NCI-H774 (cell line): ENCODE measurements at places on chromosomes 6 and 20.

DNA sequence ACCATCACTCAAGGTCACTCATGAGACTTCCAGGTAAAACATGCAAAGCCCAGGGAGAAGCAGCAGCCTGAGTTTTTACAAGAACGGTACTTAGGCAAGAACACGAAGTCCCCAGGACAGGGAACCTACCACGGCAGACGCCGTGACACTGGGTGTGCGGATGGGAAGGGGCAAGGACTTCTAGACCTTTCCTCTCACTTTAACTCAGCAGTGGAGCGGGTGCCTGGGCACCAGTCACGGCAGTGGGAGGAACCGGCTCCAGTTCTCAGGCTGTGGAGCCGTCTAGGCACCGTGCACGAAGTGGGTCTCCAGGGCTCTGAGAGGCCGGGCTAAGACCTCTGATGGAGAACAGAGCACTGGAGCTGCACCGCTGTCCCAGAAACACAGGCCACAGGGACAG lies 2.5 kb downstream of the ZBTB46 start:
- DNase-seq: no peak

DNA sequence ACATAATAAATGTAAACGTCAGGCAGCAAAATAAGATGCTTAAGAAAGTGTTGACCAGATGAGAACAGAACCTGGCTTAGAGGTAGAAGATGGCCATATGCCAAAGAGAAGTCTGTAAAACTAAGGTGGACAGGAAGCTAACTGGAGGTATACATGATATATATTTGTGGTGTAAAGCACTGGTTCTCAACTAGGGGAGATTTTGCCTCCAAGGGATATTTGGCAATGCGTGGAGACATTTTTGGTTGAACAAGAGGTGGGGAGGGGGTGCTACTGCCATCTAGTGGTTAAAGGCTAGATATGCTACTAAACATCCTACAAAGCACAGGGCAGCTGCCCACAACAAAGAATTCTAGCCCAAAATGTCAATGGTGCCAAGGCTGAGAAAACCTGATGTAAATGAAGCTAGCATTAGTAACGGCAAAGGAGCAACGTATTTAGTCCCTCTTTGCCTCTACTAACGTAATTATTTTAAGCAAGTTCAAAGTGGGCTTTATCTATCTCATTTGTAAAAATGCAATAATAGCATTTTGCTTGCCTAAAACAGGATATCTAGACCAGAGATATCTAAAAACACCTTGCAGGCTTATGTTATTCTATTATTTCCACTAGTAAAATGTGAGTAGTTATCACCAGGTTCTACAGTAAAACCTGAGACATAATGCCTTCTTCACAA lies 182.6 kb downstream of the RNGTT start:
- DNase-seq: peak; percentile 69

DNA sequence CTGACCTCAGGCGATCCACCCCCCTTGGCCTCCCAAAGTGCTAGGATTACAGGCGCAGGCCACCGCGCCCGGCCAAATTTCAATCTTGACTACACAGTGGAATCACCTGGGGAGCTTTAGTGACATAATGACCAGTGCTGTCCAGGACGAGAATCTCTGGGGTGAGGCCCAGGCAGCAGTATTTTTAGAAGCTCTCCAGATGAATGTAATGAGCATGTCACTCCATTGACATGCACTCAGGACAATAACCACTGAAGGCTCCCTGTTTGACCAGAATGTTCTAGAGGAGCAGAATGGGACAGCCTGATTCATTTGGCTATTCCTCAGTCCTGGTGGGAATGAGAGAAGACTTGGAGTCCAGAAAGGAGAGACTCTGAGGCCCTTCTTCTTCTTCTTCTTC lies 39.2 kb downstream of the SRSF3 start:
- no peak for DNase-seq

DNA sequence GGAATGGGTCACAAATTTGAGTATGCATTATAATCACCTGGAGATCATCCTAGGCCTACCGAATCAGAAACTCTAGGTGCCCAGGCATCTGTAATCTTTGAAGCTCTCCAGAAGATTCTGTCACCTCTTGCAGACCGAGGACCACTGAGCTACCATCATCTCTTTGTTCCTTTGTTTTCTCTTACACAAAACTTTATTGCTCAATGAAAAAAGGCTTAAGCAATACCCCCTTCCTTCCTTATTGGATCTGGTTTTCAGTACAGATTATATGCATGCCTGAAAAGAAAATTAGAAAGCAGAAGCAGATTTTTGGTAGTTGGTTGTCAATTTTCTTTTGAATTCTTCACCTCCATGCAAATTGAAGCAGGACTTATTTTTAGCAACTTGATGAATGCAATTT lies 31.3 kb downstream of the STX11 start:
- no peak for DNase-seq

DNA sequence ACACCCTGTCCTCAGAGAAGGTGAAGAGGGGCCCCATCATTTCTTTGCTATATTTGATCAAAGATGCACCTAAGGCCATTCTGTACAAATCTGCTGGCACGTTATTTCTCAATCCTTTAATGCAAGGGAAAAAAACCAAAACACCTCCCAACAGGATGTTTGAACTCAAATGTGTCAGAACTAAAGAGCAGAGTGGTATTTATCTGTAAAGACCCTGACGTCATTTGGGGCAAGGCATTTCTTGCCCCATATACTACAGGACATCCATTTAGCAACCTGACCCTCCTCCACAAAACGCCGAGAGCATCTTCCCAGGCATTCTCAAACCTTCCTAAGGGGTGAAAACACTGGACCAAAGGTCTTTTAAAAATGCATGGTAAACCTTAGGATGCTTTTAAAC lies 50.8 kb downstream of the ZMYND8 start:
- DNase-seq: no peak

GRCh38 chr6:111736005-111736608 lies 130.4 kb upstream of the TRAF3IP2 start:
- no peak for DNase-seq

GRCh38 chr6:117352466-117353081 lies 73.2 kb downstream of the ROS1 start:
- peak; percentile 49 for DNase-seq

GRCh38 chr20:44358776-44359175 lies 3.3 kb downstream of the HNF4A start:
- DNase-seq: no peak

- DNase-seq: no peak
Observed at GRCh38 chr6:166678426-166678825, 51.4 kb upstream of the RPS6KA2 start.
